Natural killer cell (primary cell): ENCODE measurements at places on chromosomes 3 and 15.

GRCh38 chr3:67940210-67940952 lies 286.0 kb upstream of the SUCLG2 start:
- DNase-seq = no peak

- DNase-seq = no peak
Observed at GRCh38 chr3:108505811-108506210, 4.6 kb downstream of the MYH15 start.

DNA sequence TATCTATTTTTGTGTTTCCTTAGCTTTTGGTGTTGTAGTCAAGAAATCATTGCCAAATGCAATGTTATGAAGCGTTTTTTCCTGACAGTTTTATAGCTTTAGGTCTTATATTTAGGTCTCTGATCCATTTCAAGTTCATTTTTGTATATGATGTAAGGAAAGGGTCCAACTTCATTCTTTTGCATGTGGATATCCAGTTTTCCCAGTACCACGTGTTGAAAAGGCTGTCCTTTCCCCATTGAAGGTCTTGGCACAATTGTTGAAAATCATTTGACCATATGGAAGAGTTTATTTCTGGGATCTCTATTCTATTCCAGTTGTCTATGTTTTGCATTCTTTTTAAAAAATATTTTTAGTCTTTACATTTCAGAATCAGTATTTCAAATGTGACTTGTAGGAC lies 14.6 kb upstream of the SNRPN start:
- DNase-seq = no peak

DNA sequence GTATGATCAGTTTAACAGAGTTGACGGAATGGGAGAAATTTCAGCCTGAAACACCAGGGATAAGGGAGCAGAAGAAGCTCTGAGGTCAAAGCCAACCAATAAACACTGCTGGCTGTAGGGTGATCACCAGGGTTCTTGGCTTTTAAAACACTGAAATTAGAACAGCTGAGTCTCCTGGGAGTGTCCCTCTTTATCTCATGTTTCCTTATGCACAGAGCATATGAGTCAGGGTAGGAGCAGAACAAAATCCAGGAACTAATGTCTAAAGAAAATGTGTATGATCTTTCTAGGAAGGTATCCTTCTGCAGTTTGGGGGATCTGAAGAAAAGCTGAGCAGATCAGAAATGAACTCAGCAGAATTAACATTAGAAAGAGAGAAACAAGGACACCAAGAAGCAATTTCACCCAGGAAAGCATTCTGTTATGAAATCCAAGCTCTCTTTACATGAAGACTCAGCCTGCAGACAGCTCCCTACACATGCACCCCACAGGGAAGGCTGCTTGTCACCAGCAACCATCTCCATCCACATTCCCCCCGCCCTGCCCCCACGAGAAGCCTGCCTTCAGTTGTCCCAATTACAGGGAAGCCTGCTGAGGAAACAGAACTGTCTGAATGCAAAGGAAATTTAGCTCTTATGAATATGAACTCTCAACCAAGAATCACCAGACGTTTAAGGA lies 469.7 kb downstream of the PDCD6IP start:
- DNase-seq = no peak

DNA sequence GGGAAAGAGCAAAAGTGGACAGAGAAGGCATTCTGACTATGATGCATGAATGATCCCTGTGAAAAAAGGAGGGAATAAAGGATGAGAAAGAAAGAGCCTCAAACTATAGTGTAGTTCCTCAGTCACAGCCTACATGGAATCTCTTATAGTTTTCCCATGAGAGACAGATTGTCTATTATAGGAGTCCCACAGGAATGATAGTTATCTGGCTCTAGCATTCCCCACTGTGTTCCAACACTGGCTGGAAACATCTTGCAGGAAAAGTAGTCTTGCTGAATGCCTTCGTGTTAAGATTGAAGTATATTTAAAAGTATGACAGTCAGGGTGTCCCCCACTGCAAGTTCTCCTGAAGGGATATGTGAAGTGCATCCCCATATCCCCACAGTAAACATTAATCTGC lies 641.5 kb upstream of the NECTIN3 start:
- DNase-seq = no peak

DNA sequence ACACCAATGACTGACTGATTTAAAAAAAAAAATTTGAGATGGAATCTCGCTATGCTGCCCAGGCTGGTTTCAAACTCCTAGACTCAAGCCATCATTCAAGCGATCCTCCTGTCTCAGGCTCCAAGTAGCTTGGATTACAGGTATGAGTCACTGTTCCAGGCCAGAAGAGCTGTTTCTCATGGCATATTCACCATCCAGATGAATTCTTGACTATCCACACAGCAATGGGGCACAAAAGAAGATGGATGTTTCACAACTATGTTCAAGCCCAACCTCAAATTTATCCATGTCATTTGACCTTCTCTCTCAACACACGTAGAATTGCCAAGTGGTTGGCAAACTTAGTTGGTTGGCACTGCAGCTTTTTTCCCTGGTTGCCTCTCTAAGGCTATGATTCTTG lies 40.6 kb downstream of the PRICKLE2 start:
- DNase-seq = no peak
